Skeletal muscle tissue (tissue), 5 donors: ENCODE measurements at places on chromosomes 5 and 9. TPM values are rescaled to one million over a fixed set of nuclear protein-coding genes. Genes with fewer than 3 reads are reported as not detected.

The FAM221B gene
- total RNA-seq = not detected

The F2RL2 gene
- under 0.01 TPM for total RNA-seq

The WDR38 gene
- not detected for total RNA-seq

The CCL27 gene
- total RNA-seq = not detected

The ENHO gene
- total RNA-seq = 4.2 TPM

The LHX3 gene
- total RNA-seq = not detected

The ZFYVE16 gene
- total RNA-seq = 50.1 TPM

The HSPB3 gene
- total RNA-seq = 151 TPM

The CSF2 gene
- not detected for total RNA-seq

The CD72 gene
- total RNA-seq = 2.1 TPM

The AFAP1L1 gene
- 75.7 TPM for total RNA-seq

The MSX2 gene
- not detected for total RNA-seq

The CTXN3 gene
- total RNA-seq = 1.0 TPM

The FBP1 gene
- not detected for total RNA-seq

The UBTD2 gene
- total RNA-seq = 45.9 TPM

The OSMR gene
- total RNA-seq = 4.2 TPM

The TLR4 gene
- 8.9 TPM for total RNA-seq

The LCN9 gene
- total RNA-seq = not detected

The RGMB gene
- 29.7 TPM for total RNA-seq
